ENCODE measurements at places on chromosomes 1 and 21.

GRCh38 chr21:32131960-32132359 lies 146.9 kb downstream of the MIS18A start:
- no peak for DNase-seq

- no peak for DNase-seq
Measured at GRCh38 chr1:51534447-51534846, 15.4 kb upstream of the EPS15 start.

DNA sequence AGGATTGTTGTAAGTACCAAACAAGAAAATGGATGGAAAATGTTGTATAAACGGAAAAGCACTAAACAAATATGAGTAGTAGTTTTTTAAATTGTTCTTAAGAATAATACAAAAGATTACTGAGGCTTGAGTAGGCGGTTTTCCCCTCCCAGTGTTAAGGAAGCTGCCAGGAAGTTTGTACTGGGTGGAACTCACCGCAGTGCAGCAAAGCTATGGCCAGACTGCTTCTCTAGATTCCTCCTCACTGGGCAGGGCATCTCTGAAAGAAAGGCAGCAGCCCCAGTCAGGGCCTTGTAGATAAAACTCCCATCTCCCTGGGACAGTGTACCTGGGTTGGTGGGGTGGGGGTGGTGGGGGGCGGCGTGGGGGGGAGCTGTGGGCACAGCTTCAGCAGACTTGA lies 58.7 kb downstream of the XCL2 start:
- no peak for DNase-seq

DNA sequence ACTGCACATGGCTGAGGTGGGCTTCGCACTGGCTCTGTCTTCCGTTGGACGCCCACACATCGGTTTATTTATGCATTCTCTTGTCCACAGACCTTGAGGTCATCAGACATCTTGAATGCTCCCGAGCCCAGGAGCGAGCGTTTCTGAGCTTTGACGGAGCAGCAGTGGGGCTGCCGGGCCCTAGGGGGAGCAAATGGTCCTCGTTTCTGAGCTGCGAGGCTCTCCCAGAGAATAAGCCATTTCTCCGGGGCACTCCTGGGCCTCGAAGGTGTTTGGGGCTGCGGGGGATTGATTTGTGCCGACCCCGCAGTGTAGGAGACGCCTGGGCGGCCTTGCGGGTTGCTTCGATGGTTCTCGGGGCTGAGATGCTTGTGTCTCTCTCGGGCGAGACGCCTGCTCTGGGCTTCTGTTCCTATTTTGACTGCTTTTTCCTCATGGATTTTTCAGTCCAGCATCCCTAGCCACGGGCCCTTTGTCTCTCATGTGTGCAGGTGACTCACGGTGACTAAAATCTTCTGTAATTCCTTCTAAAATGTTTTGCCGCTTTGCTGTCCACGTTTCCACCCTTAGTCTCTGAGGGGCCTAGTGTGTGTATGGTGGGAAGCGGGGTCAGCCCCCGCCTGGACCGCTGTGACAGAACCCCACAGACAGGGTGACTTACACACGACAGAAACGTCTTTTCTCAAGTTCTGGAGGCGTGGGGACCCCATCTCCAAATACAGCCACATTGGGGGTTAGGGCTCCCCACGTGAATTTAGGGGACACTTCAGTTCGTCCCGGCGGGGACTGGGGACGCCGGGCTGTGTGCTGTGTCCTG lies 62.1 kb downstream of the FAAP20 start:
- DNase-seq = peak; percentile 6

GRCh38 chr1:220967911-220968310 lies 88.7 kb downstream of the HLX start:
- no peak for DNase-seq

DNA sequence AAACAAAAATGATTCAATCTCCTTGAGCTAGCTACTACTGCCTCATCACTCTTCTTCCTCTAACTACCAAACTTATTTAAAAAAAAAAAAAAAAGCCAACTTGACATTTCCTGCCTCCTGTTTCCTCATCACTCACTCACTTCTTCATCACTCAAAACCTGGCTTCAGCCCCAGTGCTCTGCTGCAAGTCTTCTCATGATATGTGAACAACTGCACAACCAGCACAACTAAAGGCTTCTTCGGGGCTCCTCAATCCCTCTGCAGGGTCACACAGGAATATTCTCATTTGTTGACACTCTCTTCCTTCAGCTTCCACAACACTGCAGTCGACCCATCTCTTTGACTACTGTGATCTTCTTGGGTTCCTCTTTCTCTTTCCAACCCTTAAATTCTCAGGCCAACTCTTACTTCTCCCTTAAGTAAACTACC lies 7.6 kb downstream of the MTF1 start:
- DNase-seq = no peak
